Hindlimb muscle (tissue), 1 donor: ENCODE measurements at places on chromosomes 13 and 19. TPM values are rescaled to one million over a fixed set of nuclear protein-coding genes. Genes with fewer than 3 reads are reported as not detected.

LENG9 gene
- polyA plus RNA-seq: 2.2 TPM

GRCh38 chr13:48571126-48571913 is 38.4 kb upstream of the RCBTB2 start:
- DNase-seq: peak; percentile 69

GRCh38 chr13:103031332-103031873 is 34.8 kb downstream of the SLC10A2 start:
- no peak for DNase-seq

GRCh38 chr19:33406521-33407139 is 33.1 kb downstream of the CEBPG start:
- peak; percentile 78 for DNase-seq

DNA sequence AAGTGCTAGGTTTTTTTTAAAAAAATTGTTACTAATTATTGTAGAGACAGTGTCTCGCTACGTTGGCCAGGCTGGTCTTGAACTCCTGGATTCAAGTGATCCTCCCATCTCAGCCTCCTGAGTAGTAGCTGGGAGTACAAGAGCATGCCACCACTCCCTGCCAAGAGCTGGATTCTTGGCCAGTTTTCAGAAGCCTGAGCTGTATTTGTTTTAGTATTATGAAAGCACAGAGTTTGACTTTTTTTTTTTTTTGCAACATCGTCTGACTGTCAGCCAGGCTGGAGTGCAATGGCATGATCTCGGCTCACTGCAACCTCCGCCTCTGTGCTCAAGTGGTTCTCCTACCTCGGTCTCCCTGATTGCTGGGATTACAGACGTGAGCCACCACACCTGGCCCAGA is 7.0 kb downstream of the ARMC6 start:
- DNase-seq: no peak

- no peak for DNase-seq
These were observed 930.5 kb upstream of the MIR17HG start for GRCh38 chr13:90416938-90417337.

DNA sequence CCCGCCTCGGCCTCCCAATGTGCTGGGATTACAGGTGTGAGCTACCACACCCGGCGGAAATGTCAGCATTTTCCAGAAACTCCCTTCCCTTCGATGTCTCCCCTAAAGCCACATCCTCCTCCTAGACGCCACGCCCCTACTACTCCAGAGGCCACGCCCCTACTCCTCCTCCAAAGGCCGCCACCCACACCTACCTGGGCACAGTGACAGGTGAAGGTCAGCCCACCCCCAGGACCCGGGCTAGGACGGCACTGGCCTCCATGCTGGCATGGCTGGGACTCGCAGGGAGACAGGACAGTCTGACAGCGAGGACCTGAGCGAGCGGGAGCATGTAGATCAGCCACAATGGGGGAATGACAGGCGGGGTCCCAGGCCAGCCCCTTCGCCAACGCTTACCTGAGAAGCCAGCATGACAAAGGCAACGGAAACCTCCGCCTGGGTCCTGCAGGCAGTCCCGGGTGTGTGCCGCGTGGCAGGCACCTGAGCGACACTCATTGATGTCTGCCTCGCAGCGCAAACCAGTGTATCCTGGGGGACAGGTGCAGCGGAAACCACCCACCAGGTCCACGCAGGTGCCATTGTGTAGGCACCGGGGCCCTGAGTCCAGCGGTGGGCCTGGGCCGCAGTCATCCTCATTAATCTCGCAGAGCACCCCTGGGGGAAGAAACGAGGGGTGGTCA is 22.0 kb downstream of the NOTCH3 start:
- DNase-seq: no peak

DNA sequence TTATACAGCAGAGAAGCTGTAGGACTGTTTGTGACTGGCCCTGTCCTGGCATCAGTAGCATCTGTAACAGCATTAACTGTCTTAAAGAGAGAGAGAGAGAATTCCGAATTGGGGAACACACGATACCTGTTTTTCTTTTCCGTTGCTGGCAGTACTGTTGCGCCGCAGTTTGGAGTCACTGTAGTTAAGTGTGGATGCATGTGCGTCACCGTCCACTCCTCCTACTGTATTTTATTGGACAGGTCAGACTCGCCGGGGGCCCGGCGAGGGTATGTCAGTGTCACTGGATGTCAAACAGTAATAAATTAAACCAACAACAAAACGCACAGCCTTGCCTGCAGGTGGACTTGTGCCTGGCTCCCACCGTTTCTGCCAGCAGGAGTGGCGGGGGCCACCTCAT is 27.3 kb upstream of the LDLR start:
- no peak for DNase-seq
